Activated naive CD8-positive, alpha-beta T cell treated with anti-CD3 and anti-CD28 coated beads, Interleukin-2, amount 10 ng/mL, durations not matched to agents 7 days and 5 days (primary cell): ENCODE measurements at places on chromosomes 1 and 21. TPM values are rescaled to one million over a fixed set of nuclear protein-coding genes. Genes with fewer than 3 reads are reported as not detected.

Gene SORT1
- 11.0 TPM for total RNA-seq

Gene PKLR
- not detected for total RNA-seq

Gene KCNT2
- total RNA-seq, result not detected

Gene ISG20L2
- total RNA-seq, result 44.1 TPM

Gene FBLIM1
- total RNA-seq, result 0.26 TPM

DNA sequence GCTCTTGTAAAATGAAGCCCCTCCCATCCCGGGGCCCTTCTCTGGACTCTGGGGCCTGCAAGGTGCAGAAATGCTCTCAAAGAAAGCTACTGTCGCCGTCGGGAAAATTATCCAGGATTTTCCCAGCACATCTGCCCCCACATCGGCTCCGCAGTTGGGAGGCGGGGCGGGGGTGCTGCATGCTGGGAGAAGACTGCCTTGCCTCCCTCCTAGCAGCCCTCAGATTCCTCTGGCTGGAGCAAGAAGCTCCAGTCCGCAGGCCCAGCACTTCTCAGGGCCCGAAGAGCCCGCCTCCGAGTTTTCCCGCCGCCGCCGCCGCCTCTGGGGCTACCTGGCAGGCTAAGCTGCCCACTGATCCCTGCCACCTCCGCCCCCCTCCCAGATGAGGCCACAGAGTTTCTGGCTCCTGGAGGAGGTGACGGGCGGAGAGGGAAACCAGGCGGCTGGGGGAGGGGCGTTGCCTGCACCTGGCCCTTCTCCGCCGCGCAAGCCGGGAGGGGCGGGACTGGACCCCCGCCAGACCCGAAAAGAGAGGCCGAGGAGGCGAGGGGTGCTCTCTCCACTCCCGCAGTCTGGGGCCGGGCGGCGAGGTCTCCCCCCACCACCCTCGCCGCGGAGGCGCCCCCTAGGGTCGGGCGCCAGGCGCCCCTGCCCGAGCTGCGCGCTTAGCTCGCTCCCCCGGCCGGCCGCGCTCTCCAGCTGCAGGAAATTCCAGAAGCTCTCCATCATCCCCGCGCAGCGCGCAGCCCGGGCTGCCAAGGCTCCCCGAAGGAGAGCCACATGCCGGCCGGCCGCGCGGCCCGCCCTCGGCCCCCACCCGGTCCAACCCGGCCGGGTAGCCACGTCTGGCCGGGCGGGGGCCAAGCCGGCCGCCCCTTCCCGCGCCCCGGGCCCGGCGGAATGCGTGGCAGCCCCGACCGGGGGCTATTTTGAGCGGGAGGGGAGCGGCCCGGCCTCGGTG lies 28.8 kb downstream of the AHDC1 start:
- H3K4me1 ChIP-seq, result peaks cover 8% of the 10 kb centered on the region
- no peak overlapping the region for H3K4me3 ChIP-seq
- no peak for DNase-seq
- no peak overlapping the region for H3K27ac ChIP-seq
- H3K27me3 ChIP-seq, result peaks cover 10% of the 10 kb centered on the region

DNA sequence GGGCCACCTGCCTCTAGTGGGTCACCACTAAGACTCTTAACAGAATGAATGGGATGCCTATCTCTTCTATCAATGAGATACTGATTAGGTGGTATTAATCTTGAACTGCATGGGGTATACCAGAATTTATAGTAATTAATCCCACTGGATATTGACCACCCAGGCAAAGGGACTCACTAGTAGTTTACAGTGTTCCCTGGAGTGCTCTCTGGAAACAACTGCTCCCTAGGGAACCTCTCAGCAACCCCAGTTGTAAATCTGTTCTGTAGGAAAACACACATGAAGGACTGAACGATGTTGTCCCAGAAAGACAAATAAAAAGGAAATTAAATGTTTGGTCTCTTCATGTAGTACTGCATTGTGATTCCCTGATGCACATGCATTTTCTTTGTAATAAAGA lies 430.5 kb downstream of the HLX start:
- H3K27ac ChIP-seq, result no peak overlapping the region
- DNase-seq, result no peak
- H3K36me3 ChIP-seq, result no peaks in the 10 kb centered on the region
- H3K4me3 ChIP-seq, result no peak overlapping the region
- no peaks in the 10 kb centered on the region for H3K4me1 ChIP-seq

GRCh38 chr1:2414297-2414958 lies 2.1 kb upstream of the PEX10 start:
- H3K27ac ChIP-seq, result peak overlapping the region; percentile 92
- no peaks in the 10 kb centered on the region for H3K27me3 ChIP-seq
- peak overlapping the region; percentile 92 for H3K4me3 ChIP-seq
- DNase-seq, result peak; percentile 87
- peaks cover 29% of the 10 kb centered on the region for H3K4me1 ChIP-seq

- H3K4me3 ChIP-seq, result no peak overlapping the region
- no peak overlapping the region for H3K27ac ChIP-seq
- no peak for DNase-seq
- H3K27me3 ChIP-seq, result no peaks in the 10 kb centered on the region
These were observed 126.4 kb downstream of the NEK7 start for GRCh38 chr1:198283222-198283621.

- H3K4me3 ChIP-seq, result no peak overlapping the region
- no peak overlapping the region for H3K27ac ChIP-seq
- DNase-seq, result no peak
- no peaks in the 10 kb centered on the region for H3K4me1 ChIP-seq
- no peaks in the 10 kb centered on the region for H3K36me3 ChIP-seq
These were observed 17.0 kb downstream of the PAPPA2 start for GRCh38 chr1:176479971-176480370.

GRCh38 chr1:72056516-72056915 lies 225.8 kb downstream of the NEGR1 start:
- no peaks in the 10 kb centered on the region for H3K36me3 ChIP-seq
- no peak for DNase-seq
- H3K4me3 ChIP-seq, result no peak overlapping the region
- no peaks in the 10 kb centered on the region for H3K27me3 ChIP-seq
- H3K4me1 ChIP-seq, result no peaks in the 10 kb centered on the region

DNA sequence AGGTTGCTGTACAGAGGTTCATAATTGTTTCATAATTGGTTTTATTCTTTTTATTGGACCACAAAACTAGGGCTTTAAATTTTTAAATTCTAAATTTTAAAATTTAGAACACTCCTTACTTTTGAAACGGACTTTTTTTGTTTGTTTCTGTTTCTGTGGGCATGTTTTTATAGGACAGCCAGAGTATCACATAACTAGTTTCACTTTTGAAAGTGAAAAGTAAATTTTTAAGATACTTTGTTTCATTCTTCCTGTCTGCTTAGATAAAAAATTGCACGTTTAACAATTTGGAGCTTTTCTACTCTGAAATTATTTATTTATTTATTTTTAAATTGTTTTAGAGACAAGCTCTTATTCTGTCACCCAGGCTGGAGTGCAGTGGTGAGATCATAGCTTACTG lies 29.7 kb downstream of the MDM4 start:
- DNase-seq, result no peak
- H3K4me3 ChIP-seq, result peak overlapping the region; percentile 42
- peak overlapping the region; percentile 87 for H3K27ac ChIP-seq
- H3K27me3 ChIP-seq, result no peaks in the 10 kb centered on the region
- peaks cover 47% of the 10 kb centered on the region for H3K4me1 ChIP-seq

- H3K27me3 ChIP-seq, result no peaks in the 10 kb centered on the region
- H3K4me1 ChIP-seq, result peaks cover 7% of the 10 kb centered on the region
- peaks cover 10% of the 10 kb centered on the region for H3K36me3 ChIP-seq
These were observed 34.1 kb upstream of the GPR153 start for GRCh38 chr1:6294890-6295556.

DNA sequence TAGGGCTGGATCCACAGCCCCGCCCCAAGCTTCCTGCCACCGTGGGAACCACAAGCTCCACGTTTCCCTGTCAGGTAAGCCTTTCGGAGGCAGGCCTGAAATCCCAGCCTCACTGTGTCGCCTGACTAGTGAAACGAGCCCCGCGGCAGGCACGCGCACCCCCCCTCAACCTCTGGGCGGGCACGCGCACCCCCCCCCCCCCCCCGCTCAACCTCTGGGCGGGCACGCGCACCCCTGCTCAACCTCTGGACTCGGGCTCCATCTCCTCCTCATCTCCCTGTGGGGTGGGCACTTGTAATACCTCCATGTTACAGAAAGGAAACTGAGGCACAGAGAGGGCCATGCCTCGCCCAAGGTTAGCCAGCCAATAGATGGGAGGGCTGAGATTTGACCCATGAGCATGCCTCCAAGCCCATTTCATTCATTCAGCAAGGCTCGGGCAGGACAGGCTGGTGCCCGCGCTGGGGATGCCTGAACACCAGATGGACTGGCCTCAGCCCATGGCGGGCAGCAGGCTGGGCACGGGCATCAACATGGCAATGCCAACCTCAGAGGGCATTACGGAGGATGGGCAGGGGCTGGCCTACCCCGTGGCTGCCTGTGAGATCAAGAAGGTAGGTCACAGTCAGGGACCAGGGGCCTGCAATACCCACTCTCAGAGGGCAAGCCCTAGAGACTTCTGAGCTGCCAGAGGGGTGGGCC lies 4.7 kb downstream of the CFAP410 start:
- no peak overlapping the region for H3K4me3 ChIP-seq
- DNase-seq, result no peak
- H3K27me3 ChIP-seq, result no peaks in the 10 kb centered on the region
- H3K36me3 ChIP-seq, result no peaks in the 10 kb centered on the region
- H3K27ac ChIP-seq, result peak overlapping the region; percentile 30
- H3K4me1 ChIP-seq, result no peaks in the 10 kb centered on the region

DNA sequence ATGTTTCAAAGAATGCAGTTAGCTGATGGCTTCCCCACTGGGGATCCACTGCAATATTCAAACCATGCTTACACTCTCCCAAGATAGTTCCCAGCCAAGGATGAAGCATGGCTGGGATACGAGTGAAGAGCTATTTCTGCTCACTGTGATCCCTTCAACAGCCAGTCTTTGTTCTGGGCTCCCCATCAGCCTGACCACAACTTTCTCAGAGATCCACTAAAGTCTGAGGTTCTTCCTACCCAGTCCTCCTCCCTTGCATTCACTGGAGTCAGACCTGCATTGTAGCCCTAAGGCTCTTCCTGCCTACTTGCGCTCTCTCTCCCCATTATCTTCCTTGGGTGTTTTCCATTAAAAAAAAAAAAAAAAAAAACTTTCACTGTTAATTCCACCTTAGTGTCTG lies 101.4 kb downstream of the TTLL7 start:
- no peaks in the 10 kb centered on the region for H3K36me3 ChIP-seq
- no peaks in the 10 kb centered on the region for H3K4me1 ChIP-seq
- no peak overlapping the region for H3K27ac ChIP-seq
- H3K4me3 ChIP-seq, result no peak overlapping the region
- H3K27me3 ChIP-seq, result peaks cover 24% of the 10 kb centered on the region

- no peak overlapping the region for H3K27ac ChIP-seq
- H3K4me1 ChIP-seq, result no peaks in the 10 kb centered on the region
- no peaks in the 10 kb centered on the region for H3K27me3 ChIP-seq
- H3K36me3 ChIP-seq, result no peaks in the 10 kb centered on the region
- H3K4me3 ChIP-seq, result no peak overlapping the region
- DNase-seq, result no peak
These were observed 474.5 kb upstream of the ADGRL2 start for GRCh38 chr1:81326212-81326611.

DNA sequence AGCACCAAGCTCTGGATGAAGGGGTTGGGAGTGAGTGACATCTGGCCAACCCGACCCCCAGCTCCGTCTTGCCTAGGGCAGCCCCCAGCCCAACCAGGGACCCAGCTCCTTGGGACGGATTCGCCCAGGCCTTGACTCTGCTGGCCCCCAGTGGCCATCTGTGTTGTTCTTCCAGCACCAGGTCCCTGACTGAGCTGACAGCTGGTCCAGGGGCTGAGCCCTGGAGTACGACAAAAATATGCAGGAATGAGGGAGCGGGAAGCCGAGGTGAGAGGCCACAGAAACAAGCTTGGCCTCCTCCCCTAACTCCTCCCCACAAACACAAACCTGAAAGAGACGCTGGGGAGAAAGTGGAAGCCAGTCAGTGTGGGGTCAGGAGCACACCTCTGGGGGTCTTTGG lies 55.0 kb upstream of the PAX7 start:
- no peak overlapping the region for H3K4me3 ChIP-seq
- DNase-seq, result peak; percentile 61
- H3K4me1 ChIP-seq, result peaks cover 4% of the 10 kb centered on the region
- H3K27ac ChIP-seq, result no peak overlapping the region

- H3K27me3 ChIP-seq, result no peaks in the 10 kb centered on the region
- peaks cover 7% of the 10 kb centered on the region for H3K36me3 ChIP-seq
- DNase-seq, result no peak
- H3K4me3 ChIP-seq, result no peak overlapping the region
- no peak overlapping the region for H3K27ac ChIP-seq
- H3K4me1 ChIP-seq, result peaks cover 36% of the 10 kb centered on the region
These were observed 6.3 kb upstream of the ZNF496 start for GRCh38 chr1:247337961-247338360.

DNA sequence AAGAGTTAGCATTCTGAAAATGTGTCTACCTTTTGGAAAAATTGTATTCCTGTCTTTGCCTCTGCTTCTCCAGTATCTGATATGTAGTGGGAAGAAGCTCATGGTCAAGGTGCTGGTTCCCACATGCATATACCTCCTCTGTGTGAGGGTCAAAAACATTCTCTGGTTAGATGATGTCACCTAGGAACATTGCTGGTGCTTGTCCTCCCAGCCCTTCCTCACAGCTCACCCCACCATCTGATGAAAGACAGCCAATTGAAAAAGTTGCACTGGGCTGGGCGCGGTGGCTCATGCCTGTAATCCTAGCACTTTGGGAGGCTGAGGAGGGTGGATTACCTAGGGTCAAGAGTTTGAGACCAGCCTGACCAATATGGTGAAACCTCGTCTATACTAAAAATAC lies 154.4 kb downstream of the NR5A2 start:
- H3K4me3 ChIP-seq, result no peak overlapping the region
- peaks cover 2% of the 10 kb centered on the region for H3K27me3 ChIP-seq
- peaks cover 1% of the 10 kb centered on the region for H3K4me1 ChIP-seq
- no peak for DNase-seq
- H3K27ac ChIP-seq, result no peak overlapping the region
- H3K36me3 ChIP-seq, result no peaks in the 10 kb centered on the region

- no peak overlapping the region for H3K4me3 ChIP-seq
- H3K4me1 ChIP-seq, result peaks cover 25% of the 10 kb centered on the region
- DNase-seq, result no peak
- H3K27ac ChIP-seq, result no peak overlapping the region
These were observed 14.2 kb upstream of the AGPAT3 start for GRCh38 chr21:43850728-43851295.

GRCh38 chr21:25636727-25637126 lies 2.3 kb upstream of the JAM2 start:
- no peak overlapping the region for H3K27ac ChIP-seq
- peaks cover 12% of the 10 kb centered on the region for H3K4me1 ChIP-seq
- H3K36me3 ChIP-seq, result no peaks in the 10 kb centered on the region
- no peak for DNase-seq
